Progenitor cell of endocrine pancreas (in vitro differentiated cells): ENCODE measurements at places on chromosomes 3 and 15.

DNA sequence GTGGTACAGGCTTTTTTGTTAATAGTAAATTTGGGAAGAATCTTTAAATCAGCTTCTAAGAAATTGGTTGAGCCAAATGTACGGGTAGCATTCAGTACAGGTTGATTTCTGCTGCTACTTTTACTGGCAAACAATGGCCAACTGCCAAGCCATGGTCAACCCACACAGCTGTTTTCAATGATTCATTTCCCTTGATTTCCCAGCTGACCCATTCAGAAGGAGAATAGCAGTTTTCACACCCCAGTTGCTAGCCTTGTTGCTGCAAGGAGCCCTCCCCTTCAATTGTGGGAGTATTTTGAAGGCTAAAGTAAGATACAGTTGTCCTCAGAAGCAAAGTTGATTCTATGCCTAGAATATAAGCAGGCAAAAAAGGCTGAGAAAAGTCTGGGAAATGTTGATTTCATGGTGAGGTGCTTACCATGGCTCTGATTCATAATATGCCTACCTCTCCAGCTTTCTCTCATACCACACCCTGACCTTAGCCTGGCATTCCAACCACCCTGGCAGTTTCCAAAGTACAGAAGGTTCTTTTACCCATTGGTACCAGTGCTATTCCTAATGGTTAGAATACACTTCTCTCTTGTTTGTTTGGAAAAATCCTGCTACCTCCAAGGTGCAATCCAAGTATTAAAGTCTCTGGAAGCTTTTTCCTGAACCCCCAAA, 320.3 kb upstream of the TGFBR2 start:
- H3K27me3 ChIP-seq, result no peaks in the 10 kb centered on the region
- H3K36me3 ChIP-seq, result no peaks in the 10 kb centered on the region
- DNase-seq, result no peak

DNA sequence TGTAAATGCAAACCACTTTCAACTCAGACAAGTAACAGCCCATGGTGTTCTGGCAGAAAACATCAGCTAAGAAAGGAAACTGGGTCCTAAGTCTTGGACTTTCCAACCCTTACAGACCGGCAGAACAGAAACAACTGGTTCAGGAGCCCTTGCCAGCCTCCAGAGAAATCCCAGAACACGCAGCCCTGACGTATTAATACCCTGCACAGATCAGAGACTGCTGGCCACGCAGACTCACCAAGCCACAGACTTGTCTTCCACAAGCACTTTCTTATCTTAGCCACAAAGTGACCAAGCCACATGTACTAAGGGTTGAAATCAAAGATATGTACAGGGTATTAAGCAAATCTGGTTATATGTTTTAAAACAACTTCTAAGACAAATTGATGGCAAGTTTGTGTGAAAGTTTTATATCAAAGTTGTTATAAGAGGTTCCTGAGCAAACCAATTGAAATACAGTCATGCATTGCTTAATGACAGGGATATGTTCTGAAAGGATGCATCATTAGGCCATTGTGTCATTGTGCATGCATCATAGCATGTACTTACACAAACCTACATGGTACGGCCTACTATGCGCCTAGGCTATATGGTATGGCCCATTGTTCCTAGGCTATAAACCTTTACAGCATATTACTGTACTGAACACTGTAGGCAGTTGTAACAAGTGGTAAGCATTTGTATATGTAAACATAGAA, 36.8 kb downstream of the BTD start:
- no peak overlapping the region for H3K27ac ChIP-seq
- peaks cover 16% of the 10 kb centered on the region for H3K36me3 ChIP-seq
- no peak for DNase-seq
- no peaks in the 10 kb centered on the region for H3K27me3 ChIP-seq
- peaks cover 19% of the 10 kb centered on the region for H3K4me1 ChIP-seq
- H3K4me3 ChIP-seq, result no peak overlapping the region

GRCh38 chr3:122443090-122443489, 27.2 kb upstream of the WDR5B start:
- peak overlapping the region; percentile 17 for H3K4me3 ChIP-seq
- H3K27me3 ChIP-seq, result no peaks in the 10 kb centered on the region
- peak overlapping the region; percentile 95 for H3K27ac ChIP-seq

GRCh38 chr3:126340596-126340942, 16.6 kb downstream of the KLF15 start:
- H3K36me3 ChIP-seq, result no peaks in the 10 kb centered on the region
- no peaks in the 10 kb centered on the region for H3K27me3 ChIP-seq
- H3K4me3 ChIP-seq, result no peak overlapping the region
- peaks cover 10% of the 10 kb centered on the region for H3K4me1 ChIP-seq

GRCh38 chr3:133295199-133295901, 104.5 kb upstream of the BFSP2 start:
- no peak overlapping the region for H3K27ac ChIP-seq
- no peaks in the 10 kb centered on the region for H3K27me3 ChIP-seq
- H3K36me3 ChIP-seq, result no peaks in the 10 kb centered on the region
- H3K4me1 ChIP-seq, result peaks cover 3% of the 10 kb centered on the region

DNA sequence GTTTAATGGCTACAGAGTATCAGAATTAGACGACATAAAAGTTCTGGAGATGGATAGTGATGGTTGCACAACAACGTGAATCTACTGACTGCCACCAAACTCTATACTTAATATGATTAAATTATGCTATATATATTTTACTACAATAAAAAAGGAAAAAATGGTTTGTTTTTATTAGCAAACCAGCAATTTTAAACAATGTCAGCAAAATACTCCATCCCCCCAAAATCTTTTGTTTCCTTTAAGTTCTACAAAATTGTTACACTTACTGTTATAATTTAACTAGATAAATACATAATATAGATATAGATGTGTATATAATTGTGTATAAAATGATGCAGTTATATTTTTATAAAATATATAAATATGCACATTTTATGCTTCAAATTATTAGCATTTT, 710.8 kb upstream of the UBE2E2 start:
- no peak overlapping the region for H3K4me3 ChIP-seq
- no peak for DNase-seq
- no peaks in the 10 kb centered on the region for H3K36me3 ChIP-seq
- H3K27me3 ChIP-seq, result peaks cover 17% of the 10 kb centered on the region
- no peak overlapping the region for H3K27ac ChIP-seq

GRCh38 chr3:167820102-167820865, 84.8 kb downstream of the SERPINI1 start:
- H3K36me3 ChIP-seq, result no peaks in the 10 kb centered on the region
- no peak for DNase-seq
- no peaks in the 10 kb centered on the region for H3K27me3 ChIP-seq
- no peaks in the 10 kb centered on the region for H3K4me1 ChIP-seq
- no peak overlapping the region for H3K27ac ChIP-seq

- no peak overlapping the region for H3K4me3 ChIP-seq
- no peaks in the 10 kb centered on the region for H3K36me3 ChIP-seq
- no peaks in the 10 kb centered on the region for H3K27me3 ChIP-seq
- no peak for DNase-seq
These were observed 417.0 kb upstream of the AGTR1 start for GRCh38 chr3:148280623-148281242.

DNA sequence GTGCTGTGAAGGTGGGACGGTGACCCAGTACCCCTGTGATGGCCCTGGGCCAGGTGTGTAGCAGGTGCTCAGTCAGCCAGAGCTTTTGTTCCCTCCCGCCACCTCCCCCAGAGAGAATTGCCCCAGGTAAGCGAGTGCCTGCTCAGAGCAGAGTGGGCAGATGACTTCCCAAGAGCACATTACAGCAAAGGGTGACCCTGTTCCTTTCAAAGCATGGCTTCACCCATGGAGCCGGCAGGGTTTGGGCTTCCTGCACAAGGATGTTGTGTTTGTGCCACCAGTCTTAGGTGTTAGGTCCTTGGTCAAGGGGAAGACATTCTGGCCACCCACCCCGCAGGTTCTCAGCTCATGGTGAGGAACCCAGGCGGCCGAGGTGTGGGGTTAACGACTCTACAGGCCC, 30.7 kb downstream of the SLC6A6 start:
- no peak for DNase-seq
- no peaks in the 10 kb centered on the region for H3K36me3 ChIP-seq
- H3K4me1 ChIP-seq, result peaks cover 6% of the 10 kb centered on the region
- no peaks in the 10 kb centered on the region for H3K27me3 ChIP-seq
- no peak overlapping the region for H3K4me3 ChIP-seq

GRCh38 chr15:26772154-26773066, at the start of gene GABRB3:
Gene GABRB3, minus strand, starts transcription at chr15:26773066.
- peaks cover 11% of the 10 kb centered on the region for H3K4me1 ChIP-seq
- no peaks in the 10 kb centered on the region for H3K36me3 ChIP-seq
- peaks cover 51% of the 10 kb centered on the region for H3K27me3 ChIP-seq

DNA sequence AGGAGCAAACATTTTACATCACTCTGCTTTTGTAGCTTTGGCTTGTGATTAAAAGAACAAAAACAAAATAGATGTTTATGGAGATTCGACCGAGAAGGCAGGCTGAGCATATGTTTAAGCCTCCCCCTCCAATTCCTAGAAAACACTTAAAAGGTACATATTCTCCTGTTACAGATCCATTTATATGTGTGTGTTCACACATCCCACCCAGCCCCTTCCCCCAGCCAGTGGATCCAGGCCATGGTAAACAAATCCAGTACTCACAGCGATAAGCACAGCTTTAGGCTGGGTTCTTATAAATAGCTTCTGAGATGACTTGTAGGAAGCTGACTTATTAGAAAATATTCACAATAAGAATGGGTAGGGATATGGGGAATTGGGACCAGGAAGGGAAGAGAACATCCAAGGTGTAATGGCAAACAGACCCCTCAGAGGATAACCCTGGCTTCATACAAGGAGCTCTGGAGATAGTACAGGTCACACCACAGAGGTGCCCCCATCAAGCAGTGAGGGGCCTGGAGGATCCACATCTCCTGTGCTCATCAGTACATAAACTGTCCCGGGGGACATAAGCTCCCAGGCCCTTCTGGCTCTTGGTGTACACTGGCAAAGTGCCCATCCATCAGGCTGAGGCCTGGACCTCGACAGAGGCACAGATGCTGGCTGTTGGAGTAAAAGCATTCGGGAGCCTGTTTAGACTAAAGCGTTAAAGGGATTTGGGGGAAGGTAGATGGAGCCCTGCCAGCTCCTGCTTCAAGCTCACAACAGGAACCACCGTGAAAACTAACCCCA, 70.0 kb upstream of the UBE2E1 start:
- no peak for DNase-seq
- no peak overlapping the region for H3K27ac ChIP-seq
- H3K27me3 ChIP-seq, result no peaks in the 10 kb centered on the region
- no peak overlapping the region for H3K4me3 ChIP-seq
- H3K4me1 ChIP-seq, result peaks cover 37% of the 10 kb centered on the region

GRCh38 chr3:140715035-140715434, 37.2 kb downstream of the TRIM42 start:
- peaks cover 15% of the 10 kb centered on the region for H3K4me1 ChIP-seq
- no peaks in the 10 kb centered on the region for H3K36me3 ChIP-seq
- no peak overlapping the region for H3K27ac ChIP-seq
- no peaks in the 10 kb centered on the region for H3K27me3 ChIP-seq
- H3K4me3 ChIP-seq, result no peak overlapping the region

DNA sequence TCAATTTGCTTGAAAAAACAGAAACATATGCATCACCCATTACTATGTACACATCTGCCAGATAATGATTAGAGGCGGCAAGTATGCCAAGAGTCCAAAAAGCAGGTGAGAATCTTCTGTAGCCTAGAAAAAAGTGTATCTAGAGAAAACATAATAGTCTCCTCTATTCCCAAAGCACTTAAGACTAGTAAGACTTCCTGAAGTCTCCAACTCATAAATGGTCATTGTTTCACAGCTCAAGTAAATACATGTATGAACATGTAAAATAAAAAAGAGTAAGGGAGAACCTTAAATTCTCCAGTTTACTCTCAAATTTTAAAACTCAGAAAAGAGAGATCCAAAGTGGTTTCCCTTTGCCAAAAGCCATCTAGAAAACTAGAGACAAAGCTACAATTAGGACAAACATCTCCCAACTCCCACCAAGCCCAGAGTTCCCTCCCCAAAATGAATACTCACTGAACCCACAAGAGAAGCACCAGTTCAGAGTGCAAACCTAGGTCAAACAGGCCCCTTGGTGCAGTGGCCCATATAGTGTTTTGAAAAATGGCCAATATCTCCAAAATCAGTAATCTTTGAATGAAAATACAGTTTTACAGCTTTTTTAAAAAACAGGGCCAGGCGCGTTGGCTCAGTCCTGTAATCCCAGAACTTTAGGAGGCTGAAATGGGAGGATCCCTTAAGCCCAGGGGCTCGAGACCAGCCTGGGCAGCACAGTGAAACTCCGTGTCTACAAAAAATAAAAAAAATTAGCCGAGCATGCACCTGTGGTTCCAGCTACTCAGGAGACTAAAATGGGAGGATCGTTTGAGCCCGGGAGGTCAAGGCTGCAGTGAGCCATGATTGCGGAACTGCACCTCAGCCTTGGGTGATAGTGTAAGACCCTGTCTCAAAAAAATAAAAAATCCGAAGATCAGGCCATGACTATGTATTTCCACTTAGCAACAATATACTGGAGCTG, 11.0 kb upstream of the MAP4 start:
- H3K27ac ChIP-seq, result peak overlapping the region; percentile 5
- no peaks in the 10 kb centered on the region for H3K27me3 ChIP-seq
- H3K4me3 ChIP-seq, result no peak overlapping the region
- H3K36me3 ChIP-seq, result no peaks in the 10 kb centered on the region
- DNase-seq, result no peak

- H3K36me3 ChIP-seq, result peaks cover 8% of the 10 kb centered on the region
- H3K4me3 ChIP-seq, result no peak overlapping the region
- no peak overlapping the region for H3K27ac ChIP-seq
- H3K4me1 ChIP-seq, result peaks cover 2% of the 10 kb centered on the region
- no peak for DNase-seq
These were observed 39.8 kb downstream of the RIOX2 start for GRCh38 chr3:97932387-97932801.

GRCh38 chr15:25967116-25967515, 104.0 kb upstream of the ATP10A start:
- no peaks in the 10 kb centered on the region for H3K27me3 ChIP-seq
- no peak overlapping the region for H3K4me3 ChIP-seq
- DNase-seq, result no peak
- H3K4me1 ChIP-seq, result no peaks in the 10 kb centered on the region
- no peak overlapping the region for H3K27ac ChIP-seq

GRCh38 chr15:59532770-59533379, 78.7 kb upstream of the GCNT3 start:
- no peak overlapping the region for H3K4me3 ChIP-seq
- peak; percentile 12 for DNase-seq
- H3K27me3 ChIP-seq, result no peaks in the 10 kb centered on the region
- no peaks in the 10 kb centered on the region for H3K36me3 ChIP-seq
- no peak overlapping the region for H3K27ac ChIP-seq
- H3K4me1 ChIP-seq, result no peaks in the 10 kb centered on the region

DNA sequence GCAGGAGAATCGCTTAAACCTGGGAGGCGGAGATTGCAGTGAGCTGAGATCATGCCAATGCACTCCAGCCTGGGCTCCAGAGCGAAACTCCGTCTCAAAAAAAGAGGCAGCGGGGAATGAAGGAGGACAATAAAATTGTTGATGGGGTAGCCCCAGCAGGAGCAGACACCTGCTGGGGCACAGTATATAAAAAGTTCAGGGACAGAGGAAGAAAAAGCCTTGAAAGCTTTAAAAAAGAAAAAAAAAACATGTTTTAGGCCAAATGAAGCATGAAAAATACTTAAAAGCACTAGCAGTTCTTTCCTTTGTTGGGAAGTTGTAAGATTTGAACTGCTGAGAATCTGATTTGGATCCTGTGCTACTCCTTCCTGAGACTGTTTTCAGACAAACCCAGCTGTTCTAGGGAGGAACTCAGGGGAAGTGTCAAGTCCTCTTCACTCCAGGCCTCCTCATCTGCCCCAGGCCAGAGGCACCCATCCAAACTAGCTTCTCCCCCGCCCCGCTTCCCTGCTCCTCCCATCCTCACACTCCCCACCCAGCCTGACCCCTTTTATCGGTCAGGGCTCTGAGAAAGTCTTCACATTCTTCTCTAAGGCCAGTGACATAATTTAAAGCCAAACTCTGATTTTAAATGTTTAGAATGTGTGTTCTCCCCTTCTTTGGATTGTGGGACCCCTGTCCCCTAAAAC, 4.9 kb downstream of the IL17RD start:
- no peak overlapping the region for H3K4me3 ChIP-seq
- peaks cover 11% of the 10 kb centered on the region for H3K27me3 ChIP-seq
- no peak for DNase-seq
- peaks cover 40% of the 10 kb centered on the region for H3K4me1 ChIP-seq
- peak overlapping the region; percentile 57 for H3K27ac ChIP-seq
- no peaks in the 10 kb centered on the region for H3K36me3 ChIP-seq
